ENCODE measurements at places on chromosomes 16 and 17.

DNA sequence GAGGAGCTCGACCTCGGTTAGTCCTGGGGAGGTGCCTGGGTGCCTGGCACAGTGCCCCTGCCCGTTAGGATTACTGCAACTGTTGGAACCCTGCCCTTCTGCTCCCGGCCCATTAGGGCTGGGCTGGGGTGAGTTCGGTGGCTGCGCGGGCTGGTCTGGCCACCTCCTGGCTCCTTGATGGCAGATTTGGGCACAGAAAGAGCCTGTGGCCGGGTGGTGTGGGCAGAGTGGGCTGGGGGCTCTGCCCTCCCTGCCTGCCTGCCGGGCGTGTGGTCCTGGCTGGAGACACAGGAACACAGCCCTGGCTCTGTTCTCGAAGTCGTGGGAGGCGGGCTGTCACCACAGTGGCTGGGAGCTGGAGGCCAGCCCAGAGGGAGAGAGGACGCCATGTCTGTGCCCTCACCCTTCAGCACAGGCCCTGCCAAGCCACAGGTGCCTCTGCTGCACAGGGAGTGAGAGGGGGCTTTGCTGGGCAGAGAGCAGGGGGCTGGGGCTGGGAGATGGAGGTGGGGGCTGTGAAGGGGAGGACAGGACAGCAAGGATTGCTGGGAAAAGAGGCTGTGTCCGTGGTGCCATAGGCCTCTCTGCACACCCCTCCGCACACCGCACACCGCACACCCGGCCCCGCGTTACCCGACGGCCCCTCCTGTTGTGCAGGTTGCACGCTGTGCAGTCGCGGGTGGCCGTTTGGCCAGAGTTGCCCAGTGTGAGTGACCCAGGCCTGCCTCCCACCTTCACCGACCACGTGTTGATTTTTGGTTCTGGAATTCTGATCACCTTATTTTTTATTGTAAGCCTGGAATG lies 236.6 kb upstream of the GSE1 start:
- no peak for DNase-seq

GRCh38 chr16:1333854-1334700 lies 632 bp downstream of the BAIAP3 start:
- no peak for DNase-seq

DNA sequence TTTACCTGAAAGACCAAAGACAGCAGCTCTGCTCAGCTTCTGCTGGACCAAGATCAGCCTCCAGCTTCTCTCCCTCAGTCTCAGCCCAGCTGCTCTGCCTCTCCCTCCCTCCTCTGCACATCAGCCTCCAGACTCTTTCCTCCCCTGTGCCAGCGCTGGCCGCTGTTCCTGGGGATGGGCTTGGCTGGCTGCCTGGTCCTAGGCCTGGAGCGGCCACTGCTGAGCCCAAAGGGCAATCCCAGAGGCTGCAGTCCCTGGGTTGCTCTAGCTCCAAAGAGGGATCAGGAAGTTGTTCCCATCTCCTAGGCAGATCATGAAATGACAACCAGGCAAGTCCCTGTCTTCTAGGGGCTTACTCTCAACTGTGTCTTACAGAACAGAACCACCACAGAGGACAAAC lies 31.3 kb downstream of the DCUN1D3 start:
- no peak for DNase-seq

DNA sequence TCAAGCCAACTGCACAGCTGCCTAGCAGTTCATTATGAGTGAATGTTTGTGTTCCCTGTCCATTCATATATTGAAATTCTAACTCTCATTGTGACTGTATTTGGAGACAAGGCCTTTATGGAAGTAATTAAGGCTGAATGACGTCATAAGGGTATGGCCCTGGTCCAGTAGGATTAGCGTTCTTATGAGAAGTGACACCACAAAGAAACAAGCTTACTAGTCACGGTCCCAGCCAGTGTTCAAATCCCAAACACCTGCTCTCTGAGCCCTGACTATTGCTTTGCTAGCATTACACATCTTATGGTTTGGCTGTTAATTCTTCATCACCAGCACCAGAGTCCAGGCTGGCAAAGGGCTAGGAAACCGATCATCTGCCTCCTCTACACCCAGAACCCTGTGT lies 2.2 kb downstream of the ZNF668 start:
- no peak for DNase-seq

- DNase-seq, result no peak
These were observed at the start of gene EMP2 for GRCh38 chr16:10579965-10580882. EMP2 (minus strand) TSS chr16:10580598; CDS start chr16:10547617, 32,981 bp downstream.

GRCh38 chr17:45338023-45338781 lies 21.4 kb upstream of the MAP3K14 start:
- no peak for DNase-seq

- DNase-seq, result no peak
These were observed 686 bp downstream of the MLST8 start for GRCh38 chr16:2205967-2206313.

DNA sequence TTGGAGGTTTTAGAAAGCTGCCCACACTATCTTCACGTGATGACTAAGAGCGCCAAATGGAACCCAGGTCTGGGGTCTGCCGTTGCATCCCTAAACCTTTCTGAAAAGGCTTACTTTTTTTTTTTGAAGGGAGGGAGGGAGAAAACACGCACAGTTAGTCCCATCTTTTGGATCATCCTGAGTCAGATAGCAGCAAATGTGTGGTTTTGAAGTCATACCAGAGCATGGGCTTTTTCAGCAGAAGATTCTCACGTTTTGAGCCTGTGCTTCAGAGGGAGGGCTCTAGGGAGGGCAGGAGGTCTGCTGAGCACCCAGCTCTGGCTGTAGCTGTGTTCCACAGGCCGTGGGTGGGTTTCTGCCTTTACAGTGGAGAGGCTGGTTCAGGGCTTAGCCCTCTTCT lies 194.7 kb downstream of the SNX29 start:
- DNase-seq, result no peak

DNA sequence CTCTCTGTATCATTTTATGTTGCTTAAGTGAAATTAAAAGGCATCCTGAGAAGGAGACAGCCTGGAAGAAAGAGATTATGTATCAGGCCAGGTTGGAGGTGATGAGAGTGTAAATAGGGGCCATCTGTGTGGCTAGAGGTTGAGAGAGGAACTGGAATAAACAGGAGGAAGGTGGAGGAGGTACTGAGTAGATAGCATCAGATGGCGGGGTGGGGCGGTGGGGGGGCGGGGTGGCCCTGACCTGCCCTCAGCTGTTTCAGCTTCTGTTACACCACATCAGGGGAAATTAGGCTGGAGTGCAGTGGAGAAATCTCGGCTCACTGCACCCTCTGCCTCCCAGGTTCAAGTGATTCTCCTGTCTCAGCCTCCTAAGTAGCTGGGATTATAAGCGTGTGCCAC lies 6.9 kb upstream of the KCNG4 start:
- DNase-seq, result no peak

GRCh38 chr17:2123375-2124251 lies 68.7 kb downstream of the HIC1 start:
- DNase-seq, result no peak

DNA sequence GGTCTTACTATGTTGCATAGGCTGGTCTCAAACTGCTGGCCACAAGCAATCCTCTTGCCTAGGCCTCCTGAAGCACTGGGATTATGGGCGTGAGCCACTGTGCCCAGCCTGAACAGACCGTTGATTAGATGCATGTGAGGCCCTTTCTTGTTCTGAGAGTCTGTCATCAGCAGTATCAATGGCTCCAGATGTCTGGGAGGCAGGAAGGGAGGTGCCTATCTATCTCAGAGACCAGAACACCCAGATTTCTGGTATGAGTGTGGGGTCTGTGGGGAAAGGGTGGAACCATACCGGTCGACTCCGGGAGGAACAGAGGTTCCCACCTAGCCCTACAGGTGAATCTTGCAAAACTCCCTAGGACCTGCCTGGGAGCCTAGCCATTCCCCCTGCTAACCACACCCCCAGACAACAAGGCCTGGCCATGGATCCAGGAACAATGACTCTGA lies 71.7 kb downstream of the PRKCB start:
- no peak for DNase-seq

GRCh38 chr16:24318680-24319079 lies 62.5 kb downstream of the CACNG3 start:
- no peak for DNase-seq

DNA sequence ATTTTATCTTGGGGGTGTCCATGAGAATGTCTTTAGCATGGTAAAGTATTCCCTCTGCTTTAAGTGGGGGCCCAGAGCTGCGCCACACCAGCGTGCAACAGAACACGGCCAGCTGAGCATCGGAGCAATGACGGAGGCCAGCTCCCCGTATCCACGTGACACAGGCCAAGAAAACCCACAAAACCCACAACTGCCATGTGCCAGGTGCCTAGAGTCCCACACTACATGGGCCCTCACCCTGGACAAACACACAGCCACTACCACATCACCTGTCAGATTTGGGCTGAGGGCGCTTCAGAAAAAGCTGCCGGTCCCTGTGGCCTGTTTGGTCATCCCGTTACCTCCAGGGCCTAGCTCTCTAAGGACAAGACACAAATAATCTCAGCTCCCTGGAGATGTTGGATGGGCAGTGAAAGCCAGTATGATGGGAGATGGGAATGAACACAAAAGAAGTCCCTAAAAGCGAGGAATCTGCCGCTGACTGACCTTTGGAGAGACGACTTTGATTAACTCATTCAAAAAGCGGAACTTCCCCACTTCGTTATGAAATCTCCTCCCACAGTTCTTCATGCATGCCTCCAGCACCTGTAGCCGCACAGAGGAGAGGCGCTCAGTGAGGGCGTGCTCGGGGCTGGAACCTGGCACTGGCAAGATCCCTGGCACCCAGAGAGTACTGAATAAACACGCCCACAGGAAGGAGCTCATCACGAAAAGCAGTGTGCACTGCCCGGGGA lies 17.1 kb downstream of the GGA3 start:
- no peak for DNase-seq

DNA sequence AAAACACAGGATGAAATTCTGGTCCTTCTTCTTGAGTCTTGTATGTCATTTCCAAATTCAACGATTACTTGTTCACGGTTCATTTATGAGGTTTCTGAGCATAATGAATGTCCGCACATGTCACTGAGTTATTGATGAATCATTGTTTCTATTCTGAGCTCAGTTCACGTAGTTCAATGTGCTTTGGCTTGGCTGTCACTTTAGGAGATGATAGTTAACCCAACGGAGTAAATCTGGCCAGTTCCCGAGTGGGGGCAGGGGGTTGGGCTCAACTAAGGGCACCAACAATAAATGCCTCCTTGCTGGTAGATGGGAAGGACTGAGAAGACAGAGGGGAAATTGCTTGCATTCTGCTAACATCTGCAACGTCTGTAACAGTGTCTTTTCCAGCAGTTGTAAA lies 239.4 kb upstream of the HSBP1 start:
- DNase-seq, result no peak

Data from NCI-H187 treated with DMSO at 0.1 percent for 48 hours (cell line).